ENCODE measurements at places on chromosomes 7 and 10.
A peak's percentile ranks its signal among the peaks of the same experiment; 100 is the strongest.

GRCh38 chr7:1137517-1138167, 22.4 kb downstream of the ZFAND2A start:
- no peak for DNase-seq

GRCh38 chr7:2399848-2400587, 3.4 kb upstream of the CHST12 start:
- no peak for DNase-seq

- DNase-seq: no peak
Measured at GRCh38 chr7:120021085-120021484, 251.9 kb upstream of the KCND2 start.

DNA sequence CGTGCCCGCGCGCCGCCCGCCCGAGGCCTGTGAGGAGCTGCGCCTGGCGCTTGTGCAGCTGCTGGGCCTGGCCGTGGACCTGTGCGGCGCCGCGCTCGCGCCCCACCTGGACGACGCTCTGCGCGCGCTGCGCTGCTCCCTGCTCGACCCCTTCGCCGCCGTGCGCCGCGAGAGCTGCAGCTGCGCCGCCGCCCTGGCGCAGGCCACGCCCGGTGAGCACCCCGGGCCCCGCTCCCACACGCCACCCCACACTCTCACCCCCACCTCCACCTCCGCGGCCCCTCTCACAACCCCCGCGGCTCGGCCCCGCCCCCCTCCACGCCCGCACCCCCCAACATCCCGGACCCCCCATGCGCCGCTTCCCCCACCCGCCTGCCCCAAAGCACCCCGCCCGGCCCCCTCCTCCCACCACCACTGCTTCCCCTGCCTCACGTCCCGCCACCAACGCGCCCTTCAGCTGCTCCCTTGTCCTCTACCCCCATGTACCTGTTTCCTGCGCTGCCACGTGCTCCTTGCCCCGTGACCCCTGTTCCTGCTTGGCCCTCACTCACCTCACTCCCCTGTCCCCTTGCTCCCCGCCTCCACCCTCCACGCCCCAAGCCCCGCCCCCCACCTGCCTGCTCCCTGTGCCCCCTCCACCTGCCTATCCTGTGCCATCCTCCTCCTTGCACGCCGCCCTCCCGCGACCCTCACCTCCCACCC, at the start of gene PRKAR1B:
Gene PRKAR1B (minus strand): TSS at position 178 of the 702 bp plus-strand sequence. CDS start 15,776 bp downstream, outside the sequence.
- peak; percentile 40 for DNase-seq

DNA sequence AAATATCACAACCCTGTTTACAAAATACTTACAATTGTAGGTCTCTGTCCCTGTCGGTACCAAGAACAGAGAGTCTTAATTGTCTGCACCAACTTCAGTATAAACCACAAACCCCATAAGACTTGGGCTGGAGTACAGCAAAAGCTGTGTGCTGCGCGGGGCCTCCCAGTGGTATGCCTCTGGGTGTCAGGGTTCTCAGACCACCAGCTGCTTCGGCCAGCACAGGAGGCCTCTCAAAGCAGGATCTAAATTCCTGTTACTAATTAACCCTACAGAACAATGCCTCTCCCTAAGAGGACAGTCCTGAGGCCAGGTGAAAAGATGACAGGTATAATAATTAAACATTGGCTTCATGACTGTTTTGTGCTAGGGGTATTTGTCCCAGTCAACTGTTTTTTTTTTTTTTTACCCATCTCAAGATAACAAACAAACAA, 957 bp upstream of the SVIL start:
- DNase-seq: no peak

DNA sequence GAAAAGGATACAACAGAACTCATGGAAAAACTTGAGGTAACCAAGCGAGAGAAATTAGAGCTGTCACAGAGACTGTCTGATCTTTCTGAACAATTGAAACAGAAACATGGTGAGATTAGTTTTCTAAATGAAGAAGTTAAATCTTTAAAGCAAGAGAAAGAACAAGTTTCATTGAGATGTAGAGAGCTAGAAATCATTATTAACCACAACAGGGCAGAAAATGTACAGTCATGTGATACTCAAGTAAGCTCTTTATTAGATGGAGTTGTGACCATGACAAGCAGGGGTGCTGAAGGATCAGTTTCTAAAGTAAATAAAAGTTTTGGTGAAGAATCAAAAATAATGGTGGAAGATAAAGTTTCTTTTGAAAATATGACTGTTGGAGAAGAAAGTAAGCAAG, 62.1 kb downstream of the AKAP9 start:
- DNase-seq: no peak

- DNase-seq: no peak
Measured at GRCh38 chr7:82017334-82017943, 247.6 kb upstream of the HGF start.

DNA sequence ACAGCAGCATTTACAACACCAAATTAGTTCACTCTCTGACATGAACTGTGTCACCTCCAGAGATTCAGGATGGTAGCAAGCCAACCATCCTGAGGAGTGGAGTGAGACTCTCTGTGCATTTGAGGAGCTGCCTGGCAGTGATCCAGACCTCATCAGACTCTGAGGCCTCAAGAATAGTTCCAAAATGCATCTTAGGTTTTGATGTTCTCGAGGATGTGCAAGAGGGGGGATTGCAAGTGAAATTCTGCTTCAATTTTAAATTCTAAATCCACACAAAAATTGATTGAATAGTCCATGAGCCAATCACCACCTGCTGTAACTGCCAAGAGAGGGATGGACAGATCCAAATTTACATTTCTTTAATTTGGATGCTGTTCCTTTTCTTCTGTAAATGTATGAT, 49.7 kb downstream of the SLK start:
- no peak for DNase-seq

DNA sequence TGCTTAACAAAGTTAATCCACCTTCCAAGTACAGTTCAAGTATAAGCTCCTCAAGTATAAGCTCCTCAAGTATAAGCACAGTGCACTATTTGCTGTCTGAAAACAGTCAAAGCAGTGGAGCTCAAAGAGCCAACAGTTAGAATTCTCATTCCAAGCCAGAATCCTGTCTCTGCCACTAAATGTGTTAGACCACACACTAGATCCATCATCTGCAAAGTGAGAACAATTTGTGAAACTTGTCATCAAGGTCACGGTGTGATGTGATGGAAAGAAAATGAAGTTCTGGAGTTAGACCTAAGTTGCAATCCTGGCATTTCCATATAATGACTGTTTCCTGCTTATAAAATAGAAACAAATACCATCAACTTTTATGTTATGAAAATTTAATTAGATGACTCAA, 602.5 kb downstream of the TNS3 start:
- no peak for DNase-seq

- DNase-seq: no peak
Measured at GRCh38 chr10:11326913-11327616, 284.4 kb downstream of the USP6NL start.

DNA sequence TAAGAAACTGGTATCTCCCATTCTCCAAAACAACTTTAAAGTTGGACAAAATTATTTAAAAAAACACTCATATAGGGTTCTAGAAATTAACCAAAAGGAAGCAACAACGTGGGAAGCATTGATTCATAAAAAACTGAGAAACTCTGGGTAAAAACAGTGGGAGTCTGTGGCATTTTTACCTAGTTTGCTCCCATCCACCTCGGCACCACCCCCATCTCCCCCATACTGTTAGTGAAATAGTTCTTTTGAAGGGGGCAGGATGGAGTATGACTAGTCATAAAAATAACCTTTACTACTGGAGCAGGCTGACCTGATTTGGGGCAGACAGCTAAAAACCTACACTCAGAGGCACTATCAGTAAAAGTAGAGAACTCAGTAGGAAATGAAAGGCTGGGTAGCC, 123.2 kb downstream of the AVL9 start:
- DNase-seq: no peak

DNA sequence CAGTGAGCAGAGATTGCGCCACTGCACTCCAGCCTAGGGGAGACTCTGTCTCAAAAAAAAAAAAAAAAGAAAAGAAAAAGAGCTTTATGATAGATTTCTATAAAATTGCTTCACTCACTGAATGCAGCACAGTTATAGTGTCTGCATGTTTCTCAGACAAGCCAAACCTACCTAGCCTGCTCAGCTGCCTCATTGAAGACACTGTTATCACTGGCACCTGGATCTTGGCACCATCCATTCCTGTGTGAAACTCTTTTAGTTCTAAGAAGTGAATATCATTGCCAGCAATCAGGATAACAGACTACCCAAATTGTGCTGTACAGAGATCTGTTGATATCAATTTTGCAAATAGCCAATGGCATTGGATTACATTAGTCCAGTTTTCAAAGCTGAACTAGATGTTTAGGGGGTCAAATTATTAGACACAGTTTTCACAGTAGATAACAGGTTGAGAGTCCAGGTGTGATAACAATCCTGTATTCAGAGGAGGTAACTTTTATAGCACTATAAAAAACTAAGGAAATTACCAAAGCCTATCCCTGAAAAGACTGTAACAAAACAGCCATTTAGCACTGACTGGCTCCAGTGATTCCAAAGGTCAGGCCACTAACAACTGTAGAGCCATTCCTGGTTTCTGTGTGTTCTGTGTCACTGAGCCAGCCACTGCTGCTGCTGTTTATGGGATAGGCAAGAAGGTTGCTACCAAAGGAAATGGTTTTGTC, 17.1 kb downstream of the PDSS1 start:
- no peak for DNase-seq

- DNase-seq: no peak
Measured at GRCh38 chr10:100725869-100726426, 19.4 kb upstream of the PAX2 start.

- no peak for DNase-seq
Measured at GRCh38 chr10:1576467-1577372, 160.6 kb downstream of the ADARB2 start.

GRCh38 chr7:121561717-121562116, 165.6 kb upstream of the FAM3C start:
- no peak for DNase-seq

GRCh38 chr10:19958787-19959186, 142.6 kb downstream of the PLXDC2 start:
- DNase-seq: no peak

DNA sequence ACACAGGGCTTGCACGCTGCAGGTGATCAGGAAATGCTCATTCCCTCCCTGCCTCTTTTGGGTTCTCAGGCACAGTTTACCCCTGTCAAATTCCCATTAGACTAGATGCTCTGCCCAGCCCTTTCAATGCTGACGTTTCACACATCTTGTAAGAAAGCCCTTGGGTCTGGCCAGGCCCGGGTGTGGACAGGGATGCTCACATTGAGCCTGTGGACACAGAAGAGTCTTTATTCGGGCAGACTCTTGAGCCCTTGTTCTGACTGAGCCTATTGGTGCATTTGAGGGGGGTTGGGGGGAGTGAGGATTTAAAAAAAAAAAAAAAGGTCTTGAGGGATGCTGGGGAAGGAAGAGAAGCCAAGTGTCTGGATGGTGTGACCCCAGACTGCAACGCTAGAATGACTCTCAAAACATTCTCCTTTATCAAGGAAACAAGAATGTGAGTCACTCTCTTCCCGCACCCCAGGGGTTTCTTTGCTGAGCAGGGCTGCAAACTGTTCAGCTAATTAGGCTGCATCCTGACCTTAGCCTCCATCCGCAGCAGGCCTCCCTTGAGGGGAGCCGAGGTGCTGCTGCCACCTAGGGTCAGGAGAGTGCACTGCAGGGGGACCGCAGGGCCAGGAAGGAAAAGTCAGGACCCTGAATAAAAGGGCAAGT, 53.6 kb upstream of the TMEM72 start:
- DNase-seq: peak; percentile 48

- no peak for DNase-seq
Measured at GRCh38 chr10:130363051-130363450, 226.9 kb downstream of the GLRX3 start.

- no peak for DNase-seq
Measured at GRCh38 chr10:132167976-132168375, 18.8 kb upstream of the DPYSL4 start.

GRCh38 chr10:57314046-57314445, 953.0 kb upstream of the ZWINT start:
- no peak for DNase-seq

DNA sequence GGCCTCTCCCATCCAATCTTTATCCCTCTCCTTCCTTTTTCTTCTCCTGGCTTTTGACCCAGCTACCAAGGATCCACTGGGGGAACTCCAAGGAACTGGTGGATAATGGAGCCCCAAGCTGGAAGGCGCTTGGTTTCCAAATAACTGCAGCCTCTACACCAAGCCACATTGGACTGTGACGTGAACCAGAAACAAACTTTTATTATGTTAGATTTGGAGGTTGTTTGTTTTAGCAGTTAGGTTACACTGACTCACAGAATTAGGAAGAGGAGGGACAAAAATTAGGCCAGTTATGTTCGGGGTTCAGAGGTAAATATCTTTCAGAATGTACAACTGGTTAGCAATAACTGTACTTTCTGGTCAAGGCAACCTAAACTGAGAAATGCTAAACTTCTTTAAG, 21.3 kb upstream of the ANK3 start:
- DNase-seq: no peak
